GM04503 (cell line): ENCODE measurements at places on chromosomes 13 and 19.

DNA sequence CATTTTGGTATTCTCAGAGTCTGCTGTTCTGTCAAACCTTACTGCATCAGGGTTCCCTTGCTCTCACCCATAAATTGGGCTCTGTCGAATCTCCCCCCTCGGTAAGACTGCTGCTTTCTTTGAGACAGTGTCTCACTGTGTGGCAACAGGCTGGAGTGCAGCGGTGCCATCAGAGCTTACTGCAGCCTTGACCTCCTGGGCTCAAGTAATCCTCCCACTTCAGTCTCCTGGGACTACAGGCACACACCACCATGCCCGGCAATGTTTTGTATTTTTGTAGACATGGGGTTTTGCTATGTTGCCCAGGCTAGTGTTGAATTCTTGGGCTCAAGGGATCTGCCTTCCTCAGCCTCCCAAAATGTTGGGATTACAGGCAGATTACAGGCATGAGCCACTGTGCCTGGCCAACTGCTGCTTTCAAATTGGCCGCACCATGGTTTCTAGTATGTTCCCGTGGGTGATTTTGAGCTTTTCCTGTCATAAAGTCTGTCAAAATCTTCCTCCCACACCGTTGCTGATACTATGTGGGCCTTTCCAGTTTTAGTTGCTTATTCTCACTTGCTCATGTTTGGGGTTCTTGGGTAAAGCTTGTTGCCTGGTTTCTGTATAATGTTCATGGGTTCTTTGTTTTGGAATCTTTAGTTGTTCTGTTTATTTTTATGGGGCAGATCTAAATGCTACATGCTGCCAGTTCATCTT, 10.6 kb downstream of the RFC3 start:
- no peak for DNase-seq

GRCh38 chr13:110716247-110716515, 2.7 kb downstream of the ING1 start:
- DNase-seq, result no peak

DNA sequence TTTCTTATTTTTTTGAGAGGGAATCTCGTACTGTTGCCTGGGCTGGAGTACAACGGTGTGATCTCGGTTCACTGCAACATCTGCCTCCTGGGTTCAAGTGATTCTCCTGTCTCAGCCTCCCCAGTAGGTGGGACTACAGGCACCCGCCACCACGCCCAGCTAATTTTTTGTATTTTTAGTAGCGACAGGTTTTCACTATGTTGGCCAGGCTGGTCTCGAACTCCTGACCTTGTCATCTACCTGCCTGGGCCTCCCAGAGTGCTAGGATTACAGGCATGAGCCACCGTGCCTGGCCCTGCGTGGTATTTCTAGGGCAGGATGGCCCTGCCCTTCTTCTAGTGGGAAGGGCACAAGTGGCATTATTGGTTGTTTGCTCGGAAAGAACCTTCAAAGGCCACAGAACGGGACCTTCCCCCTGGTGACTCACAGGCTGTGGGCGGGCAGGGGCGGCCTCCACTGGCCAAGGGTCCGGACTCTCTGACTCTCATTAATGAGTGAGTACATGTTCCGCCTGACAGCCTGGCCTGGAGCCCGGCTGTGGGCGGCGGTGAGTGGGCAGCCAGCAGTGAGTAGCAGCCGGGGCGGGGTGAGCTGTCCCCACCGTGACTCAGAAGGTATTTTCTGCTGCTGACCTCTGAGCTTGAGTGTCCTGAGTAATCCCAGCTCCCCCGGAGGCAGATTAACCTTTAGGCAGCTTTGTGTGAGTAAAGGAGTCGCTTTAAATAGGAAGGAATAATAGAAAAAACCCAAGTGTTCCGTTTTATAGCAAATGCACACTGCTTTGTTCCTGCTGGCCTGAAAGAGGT, 5.1 kb downstream of the DOT1L start:
- peak; percentile 95 for DNase-seq

DNA sequence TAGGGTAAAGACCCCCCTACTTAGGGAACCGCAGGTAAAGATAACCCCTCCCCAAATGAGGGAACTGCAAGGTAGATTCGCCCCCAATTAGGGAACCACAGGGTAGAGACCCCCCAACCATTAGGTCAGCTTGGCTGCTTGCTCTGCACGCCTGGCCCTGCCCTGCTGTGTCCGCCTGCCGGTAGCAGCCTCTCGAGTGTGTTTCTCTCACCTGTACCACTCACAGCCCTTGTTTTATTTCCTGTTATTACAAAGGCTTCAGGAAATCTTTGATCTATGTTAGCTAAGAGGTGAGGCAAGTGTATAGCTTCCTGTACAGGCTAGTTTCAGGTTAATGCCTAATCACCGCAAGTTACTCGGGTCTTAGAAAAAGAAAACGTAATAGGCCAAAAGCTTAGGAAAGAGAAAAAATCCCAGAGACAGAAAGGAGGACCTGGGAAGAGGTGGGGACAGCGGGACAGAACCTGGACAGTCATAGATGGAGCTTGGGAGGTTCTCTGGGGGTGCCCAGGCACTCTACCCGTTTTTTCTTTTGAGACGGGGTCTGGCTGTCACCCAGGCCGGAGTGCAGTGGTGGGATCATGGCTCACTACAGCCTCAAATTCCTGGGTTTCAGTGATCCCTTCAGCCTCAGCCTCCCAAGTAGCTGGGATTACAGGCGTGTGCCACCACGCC, 23.1 kb upstream of the EIF3G start:
- no peak for DNase-seq

DNA sequence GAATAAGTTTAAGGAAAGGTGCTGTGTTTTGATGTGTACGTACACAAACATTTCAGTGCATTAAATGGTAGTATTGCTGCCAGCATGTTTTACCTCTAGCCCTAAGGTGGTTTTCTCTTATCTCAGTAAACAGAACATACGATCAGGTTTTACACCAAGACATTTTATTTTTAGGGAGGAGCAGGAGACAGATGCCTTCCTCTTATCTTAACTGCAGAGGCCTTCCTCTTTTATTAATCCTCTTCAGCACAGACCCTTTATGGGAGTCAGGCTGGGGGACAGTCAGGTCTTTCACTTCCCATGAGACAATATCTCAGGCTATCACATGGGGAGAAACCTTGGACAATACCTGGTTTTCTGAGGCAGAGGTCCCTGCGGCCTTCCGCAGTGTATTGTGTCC, 14.9 kb upstream of the ZNF611 start:
- DNase-seq, result no peak

DNA sequence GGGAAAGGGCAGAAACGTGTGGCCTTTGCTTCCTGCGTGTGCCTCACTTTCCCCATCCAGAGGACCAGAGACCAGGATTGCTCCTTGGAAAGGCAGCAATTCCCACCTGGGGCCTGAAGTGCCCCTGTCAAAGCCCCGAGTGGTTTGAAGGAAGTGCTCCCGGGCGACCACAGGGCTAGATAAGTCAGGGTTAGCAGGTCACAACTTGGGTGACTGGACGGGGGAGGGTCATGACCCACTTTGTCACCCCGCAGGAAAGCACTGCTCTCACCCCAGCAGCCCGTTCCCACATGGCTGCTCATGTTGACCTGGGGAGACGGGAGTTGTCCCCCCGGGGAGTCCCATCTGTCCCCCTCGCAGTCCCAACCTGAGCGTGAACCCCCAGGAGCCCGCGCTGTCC, 459 bp downstream of the PRAM1 start:
- no peak for DNase-seq

DNA sequence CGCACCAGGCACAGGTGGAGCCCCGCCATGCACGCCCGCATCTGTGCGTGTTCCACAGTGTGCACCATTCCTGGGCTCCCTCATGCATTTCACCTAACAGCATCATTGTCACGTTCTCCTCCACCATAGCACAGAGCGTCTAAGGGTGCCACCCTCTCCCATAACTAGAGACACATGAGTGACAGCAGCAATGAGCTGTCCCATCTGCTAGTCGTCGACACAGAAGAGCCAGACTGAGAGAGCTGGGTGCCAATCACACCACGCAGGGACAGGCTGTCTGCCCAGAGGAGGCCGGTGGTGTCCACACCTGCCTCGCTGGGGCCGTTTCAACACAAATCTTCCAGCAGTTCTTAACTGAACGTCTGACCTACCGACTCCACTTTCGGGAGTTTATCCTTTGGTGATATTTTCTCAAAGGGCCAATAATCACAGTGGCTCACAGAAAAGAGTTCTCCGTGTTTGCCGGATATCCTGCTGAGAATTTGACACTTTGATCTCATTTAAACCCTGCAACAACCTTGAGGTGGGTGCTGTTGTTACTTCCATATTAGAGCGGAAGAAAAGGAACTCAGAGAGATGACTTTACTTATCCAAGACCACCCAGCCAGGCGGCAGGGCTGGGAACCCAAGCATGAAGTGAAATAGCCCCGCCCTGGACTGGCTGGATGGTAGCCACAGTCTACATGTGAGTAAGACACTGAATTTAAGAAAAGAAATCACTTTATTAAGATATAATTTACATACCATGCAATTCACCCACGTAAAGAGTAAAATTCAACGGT, 16.2 kb downstream of the CLEC11A start:
- no peak for DNase-seq

GRCh38 chr13:20160306-20161274, at the start of gene GJA3:
GJA3 (minus strand) TSS chr13:20161052; CDS start chr13:20143288, 17,764 bp downstream.
- no peak for DNase-seq

DNA sequence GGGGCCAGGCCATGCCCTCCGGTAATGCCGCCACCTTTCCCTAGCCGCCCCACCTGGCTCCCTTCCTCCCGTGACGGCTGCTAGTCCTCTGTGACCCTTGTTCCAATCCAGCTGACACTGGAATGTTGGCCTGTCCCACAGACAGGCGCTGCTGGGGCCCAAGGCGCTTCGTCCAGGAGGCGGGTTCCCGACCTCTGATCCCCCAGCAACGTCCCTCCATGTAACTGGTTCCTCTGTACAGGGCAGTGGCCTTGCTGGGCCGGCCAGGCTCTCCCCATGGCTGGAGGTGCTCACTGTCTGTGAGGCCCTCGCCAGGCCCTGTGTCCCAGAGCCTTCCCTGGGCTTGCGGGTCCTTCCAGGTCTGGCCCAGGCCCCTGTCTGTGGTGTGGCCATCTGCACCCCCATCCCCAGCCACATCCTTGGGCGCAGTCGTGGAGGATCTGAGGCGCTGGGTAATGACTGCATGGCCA, 6.8 kb upstream of the GRIN3B start:
- DNase-seq, result no peak

DNA sequence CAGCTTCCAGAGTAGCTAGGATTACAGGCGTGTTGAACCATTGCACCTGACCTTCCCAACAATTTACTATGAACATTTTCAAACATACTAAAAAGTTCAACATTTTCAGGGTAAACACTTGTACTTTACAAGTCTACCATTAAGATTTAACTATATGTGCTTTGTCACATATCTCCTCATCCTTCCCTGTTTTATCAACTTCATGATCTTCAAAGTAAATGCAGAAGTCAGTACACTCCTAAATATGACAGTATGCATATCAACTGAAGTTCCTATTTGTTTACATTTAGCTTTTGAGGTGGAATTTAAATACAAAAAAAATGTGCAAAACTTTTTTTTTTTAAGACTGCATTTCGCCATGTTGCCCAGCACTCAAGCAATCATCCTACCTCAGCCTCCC, 18.5 kb downstream of the LNX2 start:
- no peak for DNase-seq

DNA sequence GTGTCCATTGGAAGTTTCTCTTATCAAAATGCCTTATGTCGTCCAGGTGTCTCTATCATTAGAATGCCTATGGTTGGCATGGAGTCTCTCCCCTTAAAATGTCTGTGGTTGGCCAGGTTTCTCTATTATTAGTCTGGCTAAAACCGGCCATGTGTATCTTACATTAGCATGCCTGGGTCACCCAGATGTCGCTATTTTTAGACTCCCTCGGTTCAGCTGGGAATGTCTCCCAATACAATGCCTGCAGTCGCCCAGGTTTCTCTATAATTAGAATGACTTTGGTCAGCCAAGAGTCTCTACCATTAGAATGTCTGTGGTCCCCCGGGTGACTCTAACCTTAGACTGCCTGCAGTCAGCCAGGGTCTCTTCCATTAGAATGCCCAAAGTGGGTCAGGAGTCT, 1536.1 kb downstream of the UQCRFS1 start:
- no peak for DNase-seq

DNA sequence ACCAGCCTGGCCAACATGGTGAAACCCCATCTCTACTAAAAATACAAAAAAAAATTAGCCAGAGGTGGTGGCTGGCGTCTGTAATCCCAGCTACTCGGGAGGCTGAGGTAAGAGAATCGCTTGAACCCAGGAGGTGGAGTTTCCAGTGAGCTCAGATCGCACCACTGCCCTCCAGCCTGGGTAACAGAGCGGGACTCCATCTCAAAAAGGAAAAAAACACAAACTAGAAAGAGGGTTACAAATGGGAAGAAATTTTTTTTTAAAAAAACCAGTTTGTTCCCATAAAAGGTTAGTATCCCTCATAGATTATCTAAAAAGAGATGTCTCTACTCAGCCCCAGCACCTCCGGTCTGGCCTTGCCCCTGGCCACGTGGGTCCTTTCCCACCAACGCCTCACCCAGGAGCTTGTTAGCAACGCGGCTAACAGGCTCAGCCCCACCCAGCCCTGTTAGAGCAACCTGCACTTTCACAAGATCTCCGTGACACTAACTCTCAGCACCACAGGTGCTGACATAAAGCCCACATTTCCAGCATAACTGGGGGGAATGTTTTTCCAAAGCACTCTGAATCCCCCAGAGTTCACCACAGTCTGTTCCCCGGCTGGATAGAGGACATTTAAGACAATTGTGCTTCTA, 4.3 kb downstream of the DMKN start:
- DNase-seq, result no peak

DNA sequence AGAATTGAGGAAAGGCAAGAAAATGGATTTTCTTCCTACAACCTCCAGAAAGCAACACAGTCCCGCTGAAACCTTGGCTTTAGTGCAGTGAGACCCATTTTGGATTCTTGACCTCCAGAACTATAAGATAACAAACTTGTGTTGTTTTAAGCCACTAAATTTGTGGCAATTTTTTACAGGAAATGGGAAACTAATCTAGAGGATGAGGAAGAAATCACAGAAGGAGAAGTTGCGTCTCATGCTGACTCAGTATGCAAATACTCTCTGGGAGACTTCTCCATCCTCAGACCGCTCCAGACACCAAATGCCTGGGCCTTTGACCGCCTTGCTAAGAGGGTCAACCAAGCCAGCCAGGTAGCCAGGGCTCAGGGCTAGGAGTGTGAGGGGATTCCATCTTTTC, 13.1 kb upstream of the CEACAM16 start:
- DNase-seq, result no peak

DNA sequence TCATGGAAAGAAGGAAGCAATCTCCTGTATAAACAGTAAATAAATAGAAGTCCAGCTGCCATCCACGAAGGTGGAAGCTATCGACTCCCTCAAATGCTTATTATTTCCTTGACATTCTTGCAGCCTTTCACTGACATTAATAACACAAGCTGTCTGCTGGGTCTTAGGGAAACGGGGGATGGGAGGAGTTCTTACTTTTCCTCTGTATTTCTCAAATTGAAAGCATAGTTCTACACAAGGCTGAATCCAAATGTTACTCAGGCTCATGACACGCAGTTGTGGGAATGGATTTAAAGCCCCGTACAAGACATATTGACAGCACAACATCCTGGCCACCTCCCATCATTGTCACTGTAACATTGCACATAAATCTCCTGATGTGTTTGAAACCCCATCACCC, 4.0 kb downstream of the SERPINE3 start:
- no peak for DNase-seq
